ENCODE measurements at places on chromosomes 16 and 17. TPM values are rescaled to one million over a fixed set of nuclear protein-coding genes. Genes with fewer than 3 reads are reported as not detected.

DNA sequence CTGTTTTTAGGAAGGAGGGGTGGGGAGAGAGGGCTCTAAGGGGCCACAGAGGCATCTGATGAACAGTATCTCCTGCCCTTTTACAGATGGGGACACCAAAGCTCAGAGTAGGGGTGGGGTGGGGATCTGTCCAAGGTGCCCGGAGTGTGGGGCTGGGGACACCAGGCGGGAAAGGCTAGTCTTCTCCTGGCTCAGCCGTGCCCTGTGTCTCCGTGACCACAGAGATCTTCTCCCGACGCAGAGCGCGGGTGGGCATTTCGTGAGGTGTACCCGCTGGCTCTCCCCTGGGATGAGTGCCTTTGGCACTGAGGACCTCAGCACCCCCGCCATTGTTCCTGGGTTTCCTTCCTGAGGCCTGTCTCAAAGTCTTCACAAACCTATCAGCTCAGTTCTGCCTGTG, 209.6 kb downstream of the NTN1 start:
- no peak for DNase-seq
- H3K36me3 ChIP-seq: no peaks in the 10 kb centered on the region
- H3K27ac ChIP-seq: no peak overlapping the region
- peaks cover 17% of the 10 kb centered on the region for H3K4me1 ChIP-seq
- no peaks in the 10 kb centered on the region for H3K27me3 ChIP-seq
- no peak overlapping the region for H3K4me3 ChIP-seq

- H3K27me3 ChIP-seq: no peaks in the 10 kb centered on the region
- H3K36me3 ChIP-seq: peaks cover 61% of the 10 kb centered on the region
- H3K27ac ChIP-seq: no peak overlapping the region
- no peaks in the 10 kb centered on the region for H3K4me1 ChIP-seq
These were observed 99.9 kb upstream of the ZNF750 start for GRCh38 chr17:82939621-82940135.

Gene MARVELD3
- not detected for total RNA-seq

Gene SLFN14
- total RNA-seq: not detected

Gene CLEC3A
- total RNA-seq: not detected
